ENCODE measurements at places on chromosomes 5 and 9.

GRCh38 chr5:42483472-42484154 is 60.4 kb downstream of the GHR start:
- DNase-seq, result no peak

GRCh38 chr5:103561685-103562452 is 720 bp downstream of the NUDT12 start:
- DNase-seq, result peak; percentile 8

GRCh38 chr5:95843733-95844223 is 21.3 kb upstream of the GLRX start:
- DNase-seq, result no peak

DNA sequence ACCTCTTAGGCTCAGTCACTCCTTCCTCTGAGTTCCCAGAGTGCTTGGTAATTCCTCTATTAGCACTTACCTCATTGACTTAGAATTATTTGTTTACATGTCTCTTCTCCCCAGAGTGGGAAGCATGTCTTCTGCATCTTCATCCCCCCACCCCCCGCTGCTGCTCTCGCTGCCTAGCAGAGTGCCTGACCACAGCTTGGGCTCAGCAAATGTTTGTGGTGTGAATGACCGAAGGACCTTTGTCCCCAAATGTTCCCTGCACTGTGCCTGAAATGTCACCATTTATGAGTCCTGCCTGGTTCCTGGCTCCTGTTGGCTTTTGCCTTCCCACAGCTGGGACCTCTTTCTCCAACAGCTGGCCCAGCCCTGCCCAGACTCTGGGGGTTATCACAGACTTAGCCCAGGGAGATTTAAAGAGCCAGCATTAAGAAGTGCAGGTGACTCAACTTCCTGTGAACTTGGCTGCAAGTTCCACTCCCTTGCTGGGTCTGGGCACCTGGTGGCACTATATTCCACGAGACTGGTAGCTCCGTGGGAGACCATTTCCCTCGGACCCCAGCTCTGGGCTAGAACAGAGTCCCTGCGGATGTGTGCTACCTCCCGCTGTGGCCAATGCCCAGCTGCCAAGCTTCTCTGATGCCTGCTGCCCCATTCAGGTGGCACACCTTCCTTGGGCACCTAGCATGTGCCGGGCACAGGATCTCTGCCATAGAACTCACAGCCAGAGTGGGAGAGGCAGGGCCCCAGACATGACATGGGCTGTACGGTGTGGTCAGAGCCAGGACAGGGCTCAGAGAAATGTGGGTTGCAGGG is 1.8 kb upstream of the HMCN2 start:
- no peak for DNase-seq

DNA sequence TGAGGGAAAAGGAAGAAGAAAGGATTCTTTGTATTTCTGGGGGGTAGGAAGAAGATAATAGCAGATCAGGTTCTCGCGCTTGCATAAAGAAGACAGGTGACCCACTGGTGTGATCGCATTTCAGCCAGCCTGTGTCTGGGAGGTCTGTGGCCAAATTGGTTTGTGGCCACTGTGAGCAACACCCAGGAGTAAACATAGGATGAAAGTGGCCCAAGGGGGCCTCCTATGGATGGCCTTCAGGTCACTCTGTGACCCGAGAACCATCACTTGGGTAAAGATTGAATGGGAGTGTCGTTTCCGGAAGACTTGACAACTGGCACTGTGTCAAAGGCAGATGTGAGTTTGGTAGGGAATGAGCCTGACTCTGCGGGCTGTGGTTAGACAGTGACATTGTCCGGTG is 34.2 kb downstream of the RAI14 start:
- DNase-seq, result no peak

- DNase-seq, result no peak
These were observed 20.4 kb downstream of the KCNT1 start for GRCh38 chr9:135722365-135722764.

GRCh38 chr9:38421498-38422211 is 2.6 kb downstream of the IGFBPL1 start:
- DNase-seq, result no peak

DNA sequence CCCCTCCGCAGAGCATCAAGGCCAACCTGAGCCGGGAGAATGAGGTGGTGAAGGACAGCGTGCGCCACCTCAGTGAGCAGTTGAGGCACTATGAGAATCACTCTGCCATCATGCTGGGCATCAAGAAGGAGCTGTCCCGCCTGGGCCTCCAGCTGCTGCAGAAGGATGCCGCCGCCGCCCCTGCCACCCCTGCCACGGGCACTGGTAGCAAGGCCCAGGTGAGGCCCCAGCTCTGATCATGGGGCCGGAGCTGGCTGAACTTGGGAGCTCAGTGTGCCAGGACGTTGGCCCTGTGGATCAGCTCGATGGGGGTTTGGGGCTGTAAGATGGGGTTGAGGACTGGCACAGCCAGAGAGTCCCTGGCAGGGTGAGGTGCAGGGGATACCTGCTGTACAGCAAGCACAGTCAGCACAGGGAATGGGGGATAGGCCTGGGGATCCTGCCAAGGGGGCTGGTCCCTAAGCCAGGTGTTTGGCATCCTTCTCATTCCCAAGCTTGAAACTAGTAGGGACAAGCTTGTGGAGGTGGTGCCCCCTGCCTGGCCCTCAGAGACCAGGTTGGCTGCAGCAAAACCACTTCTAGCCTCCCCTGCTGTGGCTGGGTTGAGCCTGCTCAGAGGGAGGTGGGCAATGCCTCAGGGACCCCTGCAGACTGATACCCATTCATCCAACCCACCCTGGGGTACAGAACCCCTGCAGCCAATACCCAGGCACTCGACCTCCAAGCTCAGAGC is 22.5 kb downstream of the OLFML2A start:
- DNase-seq, result no peak

- DNase-seq, result no peak
These were observed 385.7 kb downstream of the MTRR start for GRCh38 chr5:8254674-8255073.

- peak; percentile 73 for DNase-seq
These were observed 21.3 kb downstream of the KCTD16 start for GRCh38 chr5:144191998-144192397.

Measured in hepatocyte (in vitro differentiated cells).